Iris pigment epithelial cell (primary cell): ENCODE measurements at places on chromosomes 16 and 17.
A peak's percentile ranks its signal among the peaks of the same experiment; 100 is the strongest.

- DNase-seq: peak; percentile 93
Measured at GRCh38 chr17:31524926-31525800, 133.7 kb downstream of the RAB11FIP4 start.

GRCh38 chr16:64370112-64370511 lies 751.8 kb downstream of the CDH11 start:
- no peak for DNase-seq

GRCh38 chr17:21510686-21511362 lies 134.7 kb downstream of the KCNJ12 start:
- peak; percentile 12 for DNase-seq

- DNase-seq: no peak
Measured at GRCh38 chr16:35102780-35103403, 1643.5 kb downstream of the TP53TG3F start.

GRCh38 chr17:45408611-45409421 lies 23.9 kb downstream of the ARHGAP27 start:
- DNase-seq: no peak

- DNase-seq: no peak
Measured at GRCh38 chr17:2904135-2904534, 107.9 kb downstream of the RAP1GAP2 start.

GRCh38 chr16:67034487-67034886 lies 5.5 kb downstream of the CBFB start:
- peak; percentile 81 for DNase-seq

GRCh38 chr16:72946474-72947194 lies 101.3 kb downstream of the ZFHX3 start:
- no peak for DNase-seq

- DNase-seq: peak; percentile 43
Measured at GRCh38 chr16:2250652-2251295, 613 bp downstream of the ECI1 start.

GRCh38 chr17:59508999-59509625 lies 56.3 kb upstream of the DHX40 start:
- no peak for DNase-seq

GRCh38 chr17:22268214-22268911 lies 576.0 kb downstream of the KCNJ18 start:
- DNase-seq: no peak

DNA sequence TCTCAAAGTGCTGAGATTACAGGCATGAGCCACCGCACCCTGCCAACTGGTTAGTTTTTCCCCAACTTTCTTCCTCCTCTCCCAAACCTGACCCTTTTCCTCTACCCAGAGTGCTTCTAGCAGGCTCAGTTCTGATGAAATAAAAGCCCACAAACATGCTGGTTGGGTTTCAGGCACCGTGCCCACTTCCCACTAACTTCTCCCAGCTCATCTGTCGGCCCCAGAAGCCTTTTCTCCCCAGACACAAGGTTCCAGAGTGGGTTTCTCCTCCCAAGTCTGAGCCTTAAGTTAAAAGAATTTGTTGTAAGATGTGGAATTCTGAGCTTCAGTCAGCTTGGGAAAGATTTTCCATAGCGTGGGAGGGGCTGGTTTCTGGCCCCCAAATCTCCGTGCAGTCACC lies 11.5 kb upstream of the SCN4A start:
- peak; percentile 30 for DNase-seq

DNA sequence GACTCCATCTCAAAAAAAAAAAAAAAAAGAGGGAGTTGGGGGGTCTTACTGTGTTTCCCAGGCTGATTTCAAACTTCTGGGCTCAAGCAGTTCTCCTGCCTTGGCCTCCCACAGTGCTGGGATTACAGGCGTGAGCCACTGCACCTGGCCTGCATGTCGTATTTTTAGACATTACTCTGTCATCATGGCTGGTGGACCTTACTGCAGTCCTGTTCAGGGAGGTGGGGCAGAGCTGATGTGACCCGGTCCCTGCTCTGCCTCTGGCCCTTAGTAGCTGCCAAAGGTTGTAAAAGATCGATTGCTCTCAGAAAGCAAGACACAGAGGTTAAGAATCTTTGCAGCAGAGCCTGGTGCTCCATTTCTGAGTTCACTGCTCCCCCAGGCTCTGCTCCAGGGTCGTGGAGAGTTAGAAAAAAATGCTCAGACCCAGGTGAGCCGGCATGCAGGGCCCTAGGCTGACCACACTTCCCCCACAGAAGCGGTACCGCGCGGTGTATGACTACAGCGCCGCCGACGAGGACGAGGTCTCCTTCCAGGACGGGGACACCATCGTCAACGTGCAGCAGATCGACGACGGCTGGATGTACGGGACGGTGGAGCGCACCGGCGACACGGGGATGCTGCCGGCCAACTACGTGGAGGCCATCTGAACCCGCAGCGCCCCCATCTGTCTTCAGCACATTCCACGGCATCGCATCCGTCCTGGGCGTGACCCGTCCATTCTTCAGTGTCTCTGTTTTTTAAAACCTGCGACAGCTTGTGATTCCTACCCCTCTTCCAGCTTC lies 7.1 kb upstream of the LASP1NB start:
- no peak for DNase-seq

DNA sequence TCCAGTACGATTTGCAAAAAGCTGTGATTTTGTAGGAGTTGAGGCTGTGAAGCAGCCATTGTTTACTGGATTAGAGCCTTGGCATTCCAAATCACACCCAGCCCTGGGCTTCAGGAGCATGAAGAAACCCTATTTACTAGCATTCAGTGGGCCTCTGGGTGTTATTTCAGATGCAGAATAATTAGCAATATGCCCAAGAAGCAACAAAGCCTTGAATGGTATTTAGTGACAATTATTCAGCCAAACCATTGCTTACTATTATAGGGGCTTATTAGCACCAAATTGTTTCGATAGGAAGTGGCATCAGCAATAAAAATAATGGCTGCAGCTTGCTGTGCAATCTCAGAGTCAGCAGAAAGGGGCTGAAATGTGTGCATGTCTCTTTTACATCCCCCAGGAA lies 166.6 kb upstream of the SHISA6 start:
- no peak for DNase-seq

DNA sequence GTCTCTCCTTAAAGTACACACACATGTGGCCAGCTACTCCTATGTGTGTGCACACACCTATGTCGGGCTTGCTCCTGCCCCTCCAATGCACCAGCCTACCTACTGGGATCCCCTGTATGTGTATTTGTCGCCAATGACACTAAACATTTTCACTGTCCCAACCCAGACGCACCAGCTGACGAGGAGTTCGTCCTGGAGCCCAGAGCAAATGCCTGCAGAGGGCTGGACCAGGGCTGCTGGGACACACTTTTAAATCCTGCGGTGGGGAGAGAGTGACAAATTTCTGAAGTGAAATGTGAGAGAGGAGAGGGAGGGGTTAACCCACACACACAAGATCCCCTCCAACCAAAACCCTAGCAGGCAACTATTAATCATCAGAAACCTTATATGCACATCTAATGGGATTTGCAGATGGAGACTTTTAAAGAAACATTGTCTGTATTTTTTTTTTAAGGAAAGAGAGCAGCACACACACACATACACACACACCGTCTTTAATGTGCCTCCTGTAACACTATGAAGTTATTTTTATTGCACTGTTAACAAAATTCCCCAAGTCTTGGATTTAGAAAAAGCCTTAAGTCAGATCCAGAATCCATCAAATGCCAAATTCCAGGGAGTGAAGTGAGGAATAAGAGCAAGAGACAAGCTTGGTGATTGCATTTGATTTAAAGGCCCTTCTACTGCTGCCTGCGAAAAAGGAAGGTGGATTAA lies at the start of gene MEOX1:
TSS of gene MEOX1 (minus strand) at position 224 of the 714 bp plus-strand sequence. CDS start 388 bp downstream, outside the sequence.
- peak; percentile 75 for DNase-seq

DNA sequence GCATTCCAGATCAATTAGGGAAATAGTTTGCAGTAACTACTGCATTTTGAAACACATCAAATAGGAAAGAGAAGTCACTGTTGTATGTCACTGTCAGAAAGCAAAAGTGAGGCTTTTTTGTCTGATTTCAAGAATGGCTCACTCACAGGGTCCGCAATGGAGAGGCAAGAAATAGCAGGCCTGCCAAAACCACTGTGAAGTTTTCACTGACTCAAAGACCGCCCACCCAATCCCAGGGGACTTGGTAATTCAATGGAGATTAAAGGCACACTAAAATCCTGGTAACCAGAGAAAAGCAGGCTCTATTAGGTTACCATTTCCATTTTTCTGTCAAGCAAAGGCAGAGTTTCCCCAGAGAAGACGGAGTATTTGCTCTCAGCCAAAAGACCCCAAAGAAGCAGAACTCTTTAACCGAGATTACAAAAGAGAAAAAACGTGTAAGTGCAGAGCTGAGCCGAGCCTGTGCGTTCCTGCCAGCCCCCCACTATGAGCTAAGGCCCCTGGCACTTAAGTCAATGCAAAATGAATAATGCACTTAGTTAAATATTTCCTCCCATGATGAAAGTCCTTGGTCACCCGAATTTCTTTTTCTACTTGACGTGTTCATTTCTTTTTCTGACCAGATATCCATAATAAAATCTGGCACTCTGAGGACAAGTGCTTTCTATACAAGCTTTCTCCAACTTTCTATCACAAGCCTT lies 57.0 kb downstream of the FOXL1 start:
- DNase-seq: no peak

GRCh38 chr17:21034340-21035235 lies 8.2 kb downstream of the USP22 start:
- peak; percentile 73 for DNase-seq

DNA sequence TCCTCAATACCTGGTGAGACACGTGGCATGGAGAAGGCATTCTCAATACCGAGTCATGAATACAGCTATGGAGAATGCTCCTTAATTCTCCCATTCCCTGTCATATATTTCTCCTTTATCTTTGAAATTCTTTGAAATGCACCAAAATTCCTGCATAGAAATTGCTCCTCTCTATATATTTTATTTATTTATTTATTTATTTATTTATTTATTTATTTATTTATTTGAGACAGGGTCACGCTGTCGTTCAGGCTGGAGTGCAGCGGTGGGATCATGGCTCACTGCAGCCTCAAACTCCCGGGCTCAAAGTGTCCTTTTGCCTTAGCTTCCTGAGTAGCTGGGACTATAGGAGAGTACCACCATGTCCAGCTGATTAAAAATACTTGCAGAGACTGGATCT lies 190.3 kb upstream of the MAF start:
- no peak for DNase-seq

DNA sequence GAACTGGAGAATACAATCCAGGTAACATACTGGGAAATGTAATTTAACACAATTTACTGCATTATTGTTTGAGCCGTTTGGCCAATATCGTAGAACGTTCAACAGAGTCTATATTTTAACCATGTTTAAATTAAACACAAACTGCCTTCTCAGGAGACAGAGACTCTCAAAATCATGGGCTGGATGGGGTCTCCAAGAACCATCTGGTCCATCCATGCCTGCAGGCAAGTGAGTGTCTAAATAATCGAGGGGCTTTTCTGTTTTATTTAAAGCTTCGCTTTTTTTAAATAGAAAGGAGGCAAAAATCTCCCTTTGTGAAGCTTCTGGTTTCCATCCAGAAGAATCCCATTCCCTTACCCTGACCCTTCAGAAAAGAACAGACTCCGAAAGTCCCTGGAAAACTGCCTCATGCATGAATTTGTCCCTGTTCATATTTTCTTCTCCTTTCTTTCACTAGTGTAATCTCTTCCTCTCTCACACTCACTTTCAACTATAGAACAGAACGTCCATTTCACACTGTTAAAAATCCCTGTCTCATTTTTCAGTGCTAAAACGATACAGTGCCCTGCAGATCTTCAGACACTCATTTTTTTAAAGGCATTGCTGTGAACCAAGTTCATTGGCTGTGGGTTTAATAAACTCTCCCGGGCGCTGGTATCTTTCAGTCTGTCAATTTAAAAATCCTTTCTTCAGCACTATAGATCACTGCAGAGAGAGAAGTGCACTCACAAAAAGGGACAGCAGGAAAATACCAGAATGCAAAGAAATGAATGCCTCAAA lies 111.4 kb upstream of the TOM1L1 start:
- DNase-seq: no peak
